ENCODE measurements at places on chromosomes 11 and 22.

- DNase-seq = no peak
Observed at GRCh38 chr22:27952779-27953178, 33.7 kb upstream of the PITPNB start.

- DNase-seq = no peak
Observed at GRCh38 chr11:43067681-43068080, 244.1 kb upstream of the API5 start.

DNA sequence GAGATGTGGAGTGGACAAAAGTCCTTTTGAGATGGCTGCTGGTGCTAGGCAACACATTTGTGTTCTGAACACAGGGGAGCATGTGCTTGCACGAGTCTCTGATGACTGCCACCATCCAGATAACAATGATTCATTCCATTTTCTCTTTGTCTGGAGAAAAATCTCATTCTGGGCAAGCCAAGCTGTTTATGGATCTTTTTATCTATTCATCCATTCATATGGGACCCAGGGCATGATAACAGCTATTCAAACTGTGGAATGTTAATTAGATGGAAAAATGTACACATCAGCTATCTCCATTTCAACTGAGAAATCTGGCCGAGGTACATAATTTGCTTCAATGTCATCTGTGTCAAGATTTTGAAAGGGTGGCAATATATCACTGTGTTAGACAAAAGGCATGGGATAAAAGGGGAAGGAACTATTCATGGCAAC, 117.5 kb upstream of the ZBED5 start:
- DNase-seq = no peak

DNA sequence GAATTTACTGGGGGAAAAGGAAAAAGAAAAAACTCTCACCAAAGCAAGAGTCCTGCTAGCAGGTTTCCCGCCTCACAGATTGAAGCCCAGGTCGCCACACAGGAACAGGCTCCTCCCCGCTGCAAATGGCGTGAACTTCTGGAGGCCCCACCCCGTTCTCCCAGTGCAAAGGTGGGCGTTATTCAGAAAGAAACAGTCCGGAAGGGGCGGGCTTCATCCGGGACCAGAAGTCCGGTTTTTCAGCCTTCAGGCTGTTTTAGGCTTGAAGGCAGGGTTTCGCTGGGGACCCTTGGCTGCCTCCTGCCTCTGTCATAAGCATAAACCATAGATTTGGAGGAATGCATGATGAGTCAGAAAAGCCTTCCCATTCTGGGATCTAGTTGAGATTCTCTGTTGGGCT, 148.3 kb upstream of the POU2AF2 start:
- no peak for DNase-seq

DNA sequence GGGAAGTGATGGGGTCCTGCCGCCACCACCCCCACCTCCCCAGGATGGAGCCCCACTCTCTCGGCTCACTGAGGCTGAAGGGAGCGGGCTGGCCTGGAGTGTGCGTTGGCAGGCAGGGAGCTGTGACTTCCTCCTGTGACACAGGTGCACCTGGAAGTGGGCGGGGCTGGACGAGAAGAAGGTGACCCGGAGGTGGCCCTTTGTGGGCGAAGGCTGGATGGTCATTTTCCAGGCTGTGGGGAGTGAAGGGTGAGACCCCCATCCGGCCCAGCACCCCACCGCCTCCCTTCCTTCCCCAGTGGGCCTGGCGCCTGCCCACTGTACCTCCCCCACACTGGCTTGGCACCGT, 15.3 kb downstream of the IL17REL start:
- no peak for DNase-seq
